GM13977 (cell line): ENCODE measurements at places on chromosomes 12 and 14.
A peak's percentile ranks its signal among the peaks of the same experiment; 100 is the strongest.

GRCh38 chr12:54213079-54213478 is 24.3 kb upstream of the SMUG1 start:
- no peak for DNase-seq

DNA sequence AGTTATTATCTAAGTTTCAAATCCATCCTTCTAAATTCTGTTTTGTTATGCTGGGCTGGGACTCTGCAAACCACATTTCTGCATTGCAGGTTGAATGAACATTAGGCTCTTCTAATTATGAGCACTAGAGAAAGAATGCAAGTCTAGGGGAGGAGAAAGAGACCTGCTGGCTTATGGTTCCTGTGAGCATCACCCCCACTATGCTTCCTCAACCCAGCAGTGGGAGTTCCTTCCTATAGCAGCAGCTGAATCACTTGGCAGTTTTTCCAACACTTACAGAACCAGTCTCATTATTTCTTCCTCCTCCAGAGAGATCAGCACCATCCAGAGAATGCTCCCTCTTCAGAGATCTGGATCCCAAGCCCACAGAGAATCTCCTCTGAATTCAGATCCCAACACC is 297.7 kb upstream of the CLEC14A start:
- no peak for DNase-seq

DNA sequence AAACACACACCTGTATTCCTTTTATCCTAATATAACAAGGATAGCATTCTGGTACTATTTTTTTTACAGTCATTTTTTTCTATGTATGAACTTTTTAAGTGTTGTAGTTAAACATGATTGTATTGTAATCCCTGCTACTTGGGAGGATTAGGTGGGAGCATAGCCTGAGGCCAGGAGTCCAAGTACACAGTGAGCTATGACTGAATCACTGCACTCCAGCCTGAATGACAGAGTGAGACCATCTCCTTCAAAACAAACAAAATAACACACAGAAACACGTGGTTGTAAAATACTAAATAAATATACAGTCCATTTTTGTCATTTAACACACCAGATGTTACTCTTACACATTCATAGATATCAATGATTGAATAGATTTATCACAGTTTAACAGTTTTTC is 56.9 kb downstream of the MAP4K5 start:
- no peak for DNase-seq

- no peak for DNase-seq
Observed at GRCh38 chr12:111607239-111607638, 8.1 kb upstream of the ATXN2 start.

GRCh38 chr14:59454139-59454538 is 11.0 kb downstream of the GPR135 start:
- no peak for DNase-seq

GRCh38 chr12:5505751-5506150 is 73.8 kb downstream of the NTF3 start:
- no peak for DNase-seq

- DNase-seq = no peak
Observed at GRCh38 chr14:76754586-76754985, 6.7 kb upstream of the VASH1 start.

- DNase-seq = no peak
Observed at GRCh38 chr14:34667007-34667406, 37.1 kb upstream of the SNX6 start.

- no peak for DNase-seq
Observed at GRCh38 chr12:88552610-88553079, 27.6 kb downstream of the KITLG start.

DNA sequence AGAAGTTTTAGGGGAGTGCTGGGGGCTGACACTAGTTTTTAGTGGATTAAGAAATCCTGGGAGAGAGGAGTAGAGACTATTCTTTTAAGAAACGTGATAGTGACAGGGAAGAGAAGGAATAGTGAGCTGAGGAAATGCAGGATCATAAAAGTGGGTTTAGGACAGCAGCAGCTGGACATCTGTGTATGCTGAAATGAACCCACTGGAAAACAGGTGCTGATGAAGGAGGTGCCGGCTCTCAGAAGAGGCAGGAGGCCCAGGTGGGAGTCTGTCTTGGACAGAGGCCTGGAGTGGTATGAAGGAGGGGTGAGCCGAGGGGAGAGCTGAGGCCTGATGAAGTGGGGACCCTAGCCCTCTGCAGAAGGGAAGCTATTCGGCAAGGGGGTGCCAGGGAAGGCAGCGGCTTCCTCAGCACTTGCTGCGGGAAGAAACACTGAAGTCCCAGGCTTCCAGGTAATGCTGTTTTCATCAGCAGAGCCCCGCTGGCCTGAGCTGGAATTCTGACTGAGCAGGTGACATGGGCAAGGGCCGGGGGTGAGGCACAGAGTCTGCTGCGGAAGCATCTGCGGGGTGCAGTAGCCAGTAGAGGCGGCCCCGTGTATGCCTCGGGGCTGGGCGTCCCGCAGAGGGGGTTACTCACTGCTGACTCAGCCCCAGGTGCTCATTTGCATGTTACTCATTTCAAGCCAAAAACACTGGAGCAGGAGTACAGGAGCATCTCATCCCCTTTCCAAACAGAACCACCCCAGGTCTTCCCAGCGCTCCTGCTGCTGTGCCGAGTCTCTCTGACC is 89.7 kb downstream of the TMCC3 start:
- DNase-seq = peak; percentile 60

GRCh38 chr14:70064136-70064865 is 124.5 kb downstream of the SLC8A3 start:
- no peak for DNase-seq

GRCh38 chr12:61502179-61502578 is 758.0 kb upstream of the USP15 start:
- no peak for DNase-seq

DNA sequence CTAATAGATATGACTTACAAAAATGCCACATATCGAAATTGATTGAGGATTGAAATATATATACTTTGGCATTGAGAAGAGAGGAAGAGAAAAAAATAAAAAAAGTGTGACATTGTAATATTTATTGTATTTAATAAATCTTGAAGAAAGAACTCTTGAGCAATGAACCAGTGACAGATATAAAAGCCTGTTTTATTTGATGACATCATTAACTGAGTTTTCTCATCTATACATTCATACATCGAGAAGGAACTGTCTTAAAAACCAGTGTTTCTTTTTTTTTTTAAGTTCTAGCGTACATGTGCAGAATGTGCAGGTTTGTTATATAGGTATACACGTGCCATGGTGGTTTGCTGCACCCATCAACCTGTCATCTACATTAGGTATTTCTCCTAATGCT is 368.2 kb downstream of the SNAPC1 start:
- DNase-seq = no peak

- DNase-seq = no peak
Observed at GRCh38 chr12:12270226-12270625, 3.4 kb upstream of the LRP6 start.

DNA sequence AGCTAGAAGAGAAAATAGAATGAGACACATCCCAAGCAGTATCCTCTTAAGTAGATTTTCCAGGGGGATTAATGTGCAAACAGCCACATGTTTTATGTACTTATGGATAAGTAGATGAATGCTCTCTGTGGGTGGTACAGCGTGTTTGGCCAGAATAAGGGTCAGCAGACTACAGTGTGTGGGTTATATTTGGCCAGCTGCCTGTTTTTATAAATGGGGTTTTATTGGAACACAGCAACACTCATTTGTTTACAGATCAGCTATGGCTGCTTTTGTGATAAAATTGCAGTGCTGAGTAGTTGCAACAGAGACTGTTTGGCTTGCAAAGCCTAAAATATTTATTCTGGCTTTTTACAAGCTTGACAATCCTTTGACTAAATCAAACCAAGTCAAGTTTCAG is 780.2 kb upstream of the SEL1L start:
- no peak for DNase-seq

GRCh38 chr14:62168564-62169155 is 406.4 kb downstream of the SNAPC1 start:
- no peak for DNase-seq

DNA sequence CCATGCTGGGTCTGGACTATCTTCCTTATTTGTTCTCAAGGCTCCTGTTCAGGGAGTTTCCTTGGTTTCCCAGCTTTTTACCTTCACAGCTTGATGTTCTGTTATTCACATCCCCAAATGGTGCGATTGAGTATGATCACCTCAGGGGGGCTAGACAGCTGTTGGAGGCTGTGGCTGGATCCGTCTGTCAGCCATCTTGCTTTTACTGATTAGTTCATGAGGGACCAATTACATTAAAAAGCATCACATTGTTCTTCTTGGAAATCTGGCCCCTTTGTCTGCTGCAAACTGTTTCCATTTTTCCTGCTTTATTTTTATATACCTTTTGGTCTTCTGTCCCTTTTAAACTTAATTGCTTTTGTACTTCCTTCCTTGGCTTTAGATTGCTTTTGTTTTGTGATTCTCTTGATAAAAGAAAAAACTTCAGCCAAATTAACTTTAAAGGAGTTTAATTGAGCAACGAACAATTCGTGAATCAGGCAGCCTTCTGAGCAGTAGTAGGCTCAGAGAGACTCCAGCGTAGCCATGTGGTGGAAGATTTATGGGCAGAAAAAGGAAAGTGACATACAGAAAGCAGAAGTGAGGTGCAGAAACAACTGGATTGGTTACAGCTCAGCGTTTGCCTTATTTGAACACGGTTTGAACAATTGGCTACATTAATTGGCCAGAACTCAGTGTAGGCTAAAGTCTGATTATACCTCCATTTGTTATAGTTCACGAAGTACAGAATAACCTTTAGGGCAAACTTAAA is 208.7 kb downstream of the AEBP2 start:
- no peak for DNase-seq

DNA sequence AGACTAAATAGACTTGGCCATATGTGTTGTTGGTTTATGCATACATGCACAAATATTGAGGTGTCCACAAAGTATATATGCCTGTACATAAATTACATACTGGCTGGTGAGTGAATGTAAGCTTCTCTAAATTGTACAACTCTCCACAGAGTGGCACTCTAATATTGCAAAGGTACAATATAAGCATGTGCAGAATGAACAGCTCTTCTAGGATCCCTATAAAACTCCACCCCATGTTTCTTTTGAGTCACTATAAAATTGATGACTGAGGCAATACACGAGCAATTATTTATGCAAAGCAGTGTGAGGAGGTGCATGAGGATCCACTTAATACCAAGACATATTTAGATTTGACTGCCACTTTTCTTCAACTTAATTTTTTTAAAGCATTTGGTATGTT is 172.2 kb downstream of the NAV3 start:
- DNase-seq = no peak

- DNase-seq = no peak
Observed at GRCh38 chr12:117076410-117077372, 22.5 kb downstream of the TESC start.

- DNase-seq = no peak
Observed at GRCh38 chr12:50240096-50240791, 43.1 kb downstream of the LIMA1 start.
